ENCODE measurements at places on chromosomes 2 and 18.

GRCh38 chr2:55000341-55000740, 49.9 kb downstream of the RTN4 start:
- DNase-seq: no peak

- DNase-seq: no peak
Measured at GRCh38 chr2:100639588-100640390, 77.0 kb downstream of the PDCL3 start.

DNA sequence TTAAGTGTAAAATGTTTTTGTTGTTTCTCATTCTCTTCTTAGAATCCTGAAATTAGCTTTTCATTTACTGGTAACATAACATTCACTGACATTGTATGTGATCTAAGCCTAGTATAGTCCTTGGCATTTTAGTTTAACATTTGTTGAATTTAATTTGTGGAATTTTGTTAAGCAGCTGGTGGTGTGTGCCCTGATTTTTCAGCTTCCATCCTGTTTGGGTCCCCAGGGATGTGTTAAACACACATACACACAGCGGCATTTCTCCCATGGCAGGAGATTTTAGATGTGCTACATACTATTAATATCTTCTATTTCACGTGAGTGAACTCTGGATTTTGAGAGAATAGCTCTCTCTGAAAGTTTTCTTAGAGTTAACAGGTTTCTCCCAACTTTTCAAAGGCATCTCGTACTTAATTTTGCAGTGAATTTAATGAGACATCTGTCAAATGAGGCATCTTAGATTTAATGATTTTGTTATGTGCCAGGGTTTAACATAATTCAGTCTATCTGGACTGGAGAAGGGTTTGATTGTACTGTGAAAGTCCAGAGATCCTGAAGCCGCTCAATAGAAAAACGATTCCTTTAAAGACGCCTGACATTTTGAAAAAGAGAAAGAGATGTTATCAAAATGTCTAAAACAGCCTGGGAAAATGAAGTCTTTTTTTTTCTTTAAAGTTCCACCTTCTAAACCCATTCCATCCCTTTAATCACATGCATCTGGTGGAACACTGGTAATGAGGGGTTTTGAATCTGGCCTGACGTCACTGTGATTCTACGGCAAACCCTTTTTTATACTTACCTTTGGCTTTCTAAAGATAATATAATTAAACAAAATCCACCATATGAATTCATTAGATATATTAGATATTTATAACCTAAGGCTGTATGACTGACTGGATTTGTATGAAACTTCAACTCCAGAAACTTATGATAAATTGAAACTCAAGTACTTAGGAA, 6.8 kb downstream of the PHLPP1 start:
- DNase-seq: no peak

DNA sequence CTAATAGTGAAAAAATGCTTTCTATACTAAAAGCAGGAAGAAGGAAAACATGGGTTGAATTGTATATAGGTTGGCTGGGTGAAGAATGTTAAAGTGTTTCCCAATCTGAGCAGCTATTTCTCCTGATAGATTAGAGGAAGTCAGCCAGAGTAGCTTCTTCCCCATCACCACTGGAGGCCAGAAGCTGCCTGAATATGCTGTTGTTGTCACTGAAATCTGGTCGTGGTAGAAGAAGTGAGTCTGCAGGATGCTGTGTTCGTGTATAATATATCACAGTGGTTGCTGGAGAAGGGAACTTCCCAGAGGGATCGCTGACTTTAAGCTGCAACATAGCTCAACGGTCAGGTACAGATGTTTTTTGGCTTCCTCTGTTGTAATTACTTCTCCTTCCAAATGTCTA, 247.5 kb upstream of the LRATD1 start:
- no peak for DNase-seq

DNA sequence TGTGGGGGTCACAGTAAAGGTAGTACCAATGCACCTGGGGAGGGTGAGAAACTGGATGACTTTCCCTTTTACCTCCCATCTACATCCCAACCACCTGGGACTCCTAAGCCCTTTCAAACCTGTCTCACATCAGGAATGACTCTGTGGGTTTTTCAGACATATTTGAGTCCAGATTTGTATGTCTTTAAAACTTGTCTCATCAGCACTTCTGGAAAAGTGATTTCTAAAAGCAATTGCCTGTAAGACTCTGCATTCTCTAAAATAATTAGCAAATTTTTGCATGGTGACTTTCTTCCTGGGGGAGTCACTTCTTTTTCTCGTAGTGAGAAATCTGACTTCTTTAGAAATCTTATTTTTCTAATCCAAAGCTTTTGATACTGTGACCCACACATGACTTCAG, 1553.0 kb upstream of the PIK3C3 start:
- DNase-seq: no peak

- DNase-seq: no peak
Measured at GRCh38 chr2:180291060-180291459, 284.0 kb upstream of the CWC22 start.

GRCh38 chr2:126995621-126996377, 97.1 kb downstream of the TEX51 start:
- DNase-seq: no peak

- DNase-seq: peak; percentile 43
Measured at GRCh38 chr2:235940330-235940729, 227.9 kb downstream of the GBX2 start.

DNA sequence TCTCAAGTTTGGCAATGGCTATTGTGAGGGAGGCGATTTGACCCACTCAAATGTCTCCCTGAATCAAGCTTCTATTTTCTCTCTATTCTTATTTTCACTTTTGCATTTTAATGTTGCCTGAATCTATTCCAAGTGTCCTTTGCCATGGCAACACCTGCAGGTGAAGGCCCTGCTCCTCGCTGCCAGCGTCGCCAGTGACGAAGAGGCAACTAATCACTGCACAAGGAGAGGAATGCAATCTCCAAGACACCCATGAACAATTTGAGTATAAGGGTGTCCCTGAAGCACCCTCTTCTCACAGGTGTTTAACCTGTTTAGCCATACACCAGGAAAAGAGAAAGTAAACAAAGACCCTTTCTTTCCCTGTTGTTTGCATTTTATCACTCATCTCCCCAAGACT, 165.6 kb upstream of the VRK2 start:
- no peak for DNase-seq

GRCh38 chr2:16226943-16227664, 286.8 kb downstream of the MYCN start:
- DNase-seq: peak; percentile 14

All from posterior cingulate gyrus (tissue), 11 donors.